Stimulated activated CD4-positive, alpha-beta T cell treated with anti-CD3 and anti-CD28 coated beads, Interleukin-2, amount 100 ng/mL, for 24 hours (primary cell): ENCODE measurements at places on chromosomes 7 and 10.

GRCh38 chr10:93838278-93838677 is 55.5 kb upstream of the SLC35G1 start:
- no peak for DNase-seq

- no peak for DNase-seq
Observed at GRCh38 chr10:110141185-110141584, 66.2 kb upstream of the MXI1 start.

DNA sequence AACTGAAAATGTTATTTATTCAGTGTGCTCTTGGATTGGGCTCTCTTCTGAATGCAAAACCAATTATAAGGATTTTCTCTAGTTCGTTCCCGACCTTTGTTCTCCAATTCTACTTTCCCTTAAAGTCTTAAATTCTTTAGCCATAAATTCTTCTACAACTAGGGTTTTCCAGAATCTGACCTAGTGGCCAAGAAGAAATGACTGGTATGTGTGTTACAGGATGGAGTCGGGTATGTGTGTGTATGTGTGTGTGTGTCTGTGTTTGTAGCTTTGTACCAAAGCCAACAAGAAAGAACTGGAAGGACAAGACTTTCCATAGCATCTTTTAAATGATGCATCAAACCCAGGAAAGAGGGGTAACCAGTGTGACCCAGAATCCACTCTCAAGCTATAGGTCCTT is 25.8 kb upstream of the LEP start:
- DNase-seq, result no peak

- DNase-seq, result no peak
Observed at GRCh38 chr7:151542606-151543130, 23.0 kb upstream of the RHEB start.

DNA sequence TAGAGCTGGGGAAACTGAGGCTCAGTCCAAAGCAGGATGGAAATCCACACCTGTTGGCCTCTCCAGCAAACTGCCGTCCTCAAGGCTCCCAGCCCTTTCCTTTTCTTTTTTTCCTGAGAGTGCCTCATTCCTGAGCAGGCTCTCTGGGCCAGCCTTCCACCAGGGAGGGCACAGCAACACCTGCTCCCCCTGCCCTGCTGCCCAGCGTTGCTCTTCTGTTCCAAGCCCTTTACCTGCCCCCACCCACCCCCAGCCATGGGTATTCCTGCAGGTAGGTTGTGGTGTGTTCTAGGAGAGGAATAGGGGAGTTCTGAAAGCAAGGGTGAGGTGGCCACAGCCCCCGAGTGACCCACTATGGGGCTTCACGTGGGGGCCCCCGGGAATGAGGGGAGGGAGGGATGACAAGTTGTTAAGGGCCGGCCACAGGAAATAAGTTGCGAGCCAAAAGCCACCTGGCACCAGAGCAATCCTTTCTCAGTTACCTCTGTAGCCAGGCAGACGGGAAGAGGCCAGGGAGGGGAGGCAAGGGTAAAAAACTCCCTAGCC is 19.3 kb downstream of the VSIR start:
- no peak for DNase-seq
